Pericardium fibroblast (primary cell): ENCODE measurements at places on chromosomes 6 and 20. TPM values are rescaled to one million over a fixed set of nuclear protein-coding genes. Genes with fewer than 3 reads are reported as not detected.

ENPP3 gene
- total RNA-seq = not detected in 2 replicates

PDRG1 gene
- total RNA-seq = 5.4 and 11.9 TPM in 2 replicates

FARS2 gene
- 7.0 and 8.0 TPM in 2 replicates for total RNA-seq

ZNF311 gene
- total RNA-seq = 0.26 and 1.8 TPM in 2 replicates

KCNB1 gene
- total RNA-seq = 1.7 and 3.0 TPM in 2 replicates

ME1 gene
- total RNA-seq = 21.6 and 23.4 TPM in 2 replicates

HLA-DPA1 gene
- 1.6 and 5.1 TPM in 2 replicates for total RNA-seq

PAK5 gene
- not detected in 2 replicates for total RNA-seq

TTK gene
- total RNA-seq = 0.70 and 0.94 TPM in 2 replicates

TINAG gene
- not detected in 2 replicates for total RNA-seq

RNF217 gene
- total RNA-seq = 6.6 and 7.6 TPM in 2 replicates

MYLK2 gene
- not detected in 2 replicates for total RNA-seq

CCN2 gene
- total RNA-seq = 203 and 665 TPM in 2 replicates

MUCL3 gene
- total RNA-seq = not detected in 2 replicates

FAM83B gene
- total RNA-seq = not detected in 2 replicates

PTK6 gene
- not detected in 2 replicates for total RNA-seq

GPR6 gene
- not detected in 2 replicates for total RNA-seq

SLC23A2 gene
- total RNA-seq = 9.1 and 10.2 TPM in 2 replicates

KIFC1 gene
- total RNA-seq = 0.47 and 1.3 TPM in 2 replicates

REM1 gene
- 1.1 and 4.1 TPM in 2 replicates for total RNA-seq

FERMT1 gene
- 3.7 and 4.2 TPM in 2 replicates for total RNA-seq

BTN3A1 gene
- 9.2 and 13.4 TPM in 2 replicates for total RNA-seq

HRH3 gene
- not detected in 2 replicates for total RNA-seq

MPIG6B gene
- not detected in 2 replicates for total RNA-seq

FHL5 gene
- total RNA-seq = 0.17 TPM in 1 of 2 replicates, not detected in the other

SLC32A1 gene
- not detected in 2 replicates for total RNA-seq

RAET1G gene
- 0.82 TPM in 1 of 2 replicates, not detected in the other for total RNA-seq

GSTA4 gene
- total RNA-seq = 38.0 and 45.8 TPM in 2 replicates

CYP21A2 gene
- 0.23 and 1.3 TPM in 2 replicates for total RNA-seq
